ENCODE measurements at places on chromosomes 11 and 22.

GRCh38 chr11:111698852-111699559 is 67.2 kb downstream of the PPP2R1B start:
- peak; percentile 91 for DNase-seq

GRCh38 chr22:30863081-30863833 is 105.3 kb downstream of the MORC2 start:
- DNase-seq = peak; percentile 16

DNA sequence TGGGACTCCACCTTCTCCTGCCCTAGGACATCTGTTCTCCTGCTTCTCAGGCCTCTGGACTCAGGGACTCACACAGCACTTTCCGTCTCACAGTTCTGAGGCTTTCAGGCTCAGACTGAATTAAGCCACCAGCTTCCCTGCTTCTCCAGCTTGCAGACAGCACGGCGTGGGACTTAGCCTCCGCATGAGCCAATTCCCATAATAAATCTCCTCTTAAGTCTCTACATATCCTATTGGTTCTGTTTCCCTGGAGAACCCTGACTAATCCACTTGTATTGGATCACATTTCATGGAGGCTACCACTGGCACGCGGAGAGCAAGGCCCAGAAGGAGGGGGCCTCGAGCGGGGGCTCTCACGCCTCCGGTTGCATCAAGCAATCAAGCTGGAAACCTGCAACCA is 1313.6 kb downstream of the TBC1D22A start:
- no peak for DNase-seq

DNA sequence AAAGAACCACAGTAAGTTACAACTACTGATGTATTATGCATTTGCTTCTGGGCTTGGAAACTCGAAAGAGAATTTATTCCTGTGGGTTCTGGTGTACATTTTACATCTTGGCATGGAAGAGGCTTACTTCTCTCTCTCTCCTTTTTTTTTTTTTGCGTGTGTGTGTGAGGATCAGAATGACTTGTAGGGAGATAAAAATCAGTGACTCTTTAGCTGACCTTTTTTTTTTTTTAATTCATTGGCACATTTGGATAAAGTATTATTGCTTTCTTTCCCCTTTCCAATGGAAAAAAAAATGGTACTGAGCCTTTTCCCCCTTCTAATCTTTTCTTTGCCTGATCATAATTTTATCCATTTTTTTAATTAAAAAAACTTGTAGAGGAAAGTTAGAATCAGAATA is 43.5 kb downstream of the EXT2 start:
- no peak for DNase-seq

- peak; percentile 31 for DNase-seq
Observed at GRCh38 chr22:33896575-33897447, 23.5 kb downstream of the LARGE1 start.

GRCh38 chr11:16741473-16741872 is 3.0 kb downstream of the C11orf58 start:
- no peak for DNase-seq

DNA sequence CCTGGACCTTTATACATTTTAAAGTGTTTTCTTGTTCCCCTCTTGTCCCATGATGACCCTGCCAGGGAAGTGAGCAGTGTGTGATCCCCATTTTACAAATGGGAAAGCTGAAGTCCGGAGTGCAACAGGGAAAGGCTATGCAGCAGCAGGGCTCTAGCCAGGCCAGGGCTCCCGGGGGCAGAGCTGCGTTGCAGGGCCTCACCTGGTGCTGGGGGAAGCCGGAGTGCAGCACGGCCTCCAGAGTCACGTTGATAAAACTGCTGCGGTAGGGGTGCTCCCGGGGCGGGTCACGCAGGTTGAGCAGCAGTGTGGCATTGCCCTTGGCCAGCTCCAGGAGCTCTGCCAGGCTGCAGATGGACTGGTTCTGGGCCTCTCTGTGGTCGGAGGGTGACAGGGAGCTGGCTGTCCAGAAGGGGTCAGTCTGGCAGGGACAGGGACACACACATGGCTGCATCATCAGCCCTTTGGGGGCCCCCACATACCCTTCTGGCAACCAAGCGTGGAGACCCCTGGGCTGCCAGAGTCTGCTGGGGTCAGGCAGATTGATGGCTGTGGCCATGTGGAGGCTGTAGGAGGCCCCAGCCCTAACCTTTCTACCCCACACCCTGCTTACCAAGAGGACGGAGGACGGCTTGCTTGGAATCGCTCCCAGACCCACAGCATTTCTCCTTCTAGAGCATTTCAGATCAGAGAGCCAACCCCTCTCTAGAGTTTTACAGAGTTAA is 9.3 kb upstream of the KLHL35 start:
- DNase-seq = no peak

GRCh38 chr11:127199306-127199801 is 198.8 kb upstream of the KIRREL3 start:
- no peak for DNase-seq

GRCh38 chr11:35376613-35377012 is 42.7 kb downstream of the SLC1A2 start:
- peak; percentile 89 for DNase-seq

DNA sequence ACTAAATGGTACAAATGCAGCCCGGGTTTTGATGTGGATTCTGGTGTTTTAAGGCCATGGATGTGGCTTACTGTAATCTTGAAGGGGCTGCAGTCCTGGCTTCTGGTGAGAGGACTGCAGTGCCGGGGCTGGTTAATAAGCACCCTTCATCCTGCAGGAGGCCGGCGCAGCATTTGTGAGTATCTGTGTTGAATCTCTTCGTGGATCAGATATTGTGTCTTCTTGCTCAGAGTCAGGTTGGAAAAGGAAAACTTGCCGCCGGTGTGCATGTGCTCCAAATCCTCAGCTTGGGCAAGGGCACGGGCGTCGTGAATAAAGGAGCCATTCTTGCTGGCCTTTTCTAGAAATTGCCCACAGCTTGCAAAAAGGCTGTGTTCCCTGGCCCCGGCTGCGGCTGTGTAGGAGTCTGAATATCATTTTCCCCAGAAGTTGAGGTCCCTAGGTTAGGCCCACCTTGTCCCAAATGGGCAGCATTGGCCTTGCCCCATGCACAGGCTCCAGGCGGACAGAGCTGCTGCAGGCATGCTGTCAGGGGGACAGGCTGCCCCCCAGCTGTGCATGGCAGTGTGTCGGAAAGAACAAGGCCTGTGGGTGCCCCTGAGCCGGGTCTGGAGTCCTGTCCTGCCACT is 28.9 kb upstream of the PARVB start:
- no peak for DNase-seq

DNA sequence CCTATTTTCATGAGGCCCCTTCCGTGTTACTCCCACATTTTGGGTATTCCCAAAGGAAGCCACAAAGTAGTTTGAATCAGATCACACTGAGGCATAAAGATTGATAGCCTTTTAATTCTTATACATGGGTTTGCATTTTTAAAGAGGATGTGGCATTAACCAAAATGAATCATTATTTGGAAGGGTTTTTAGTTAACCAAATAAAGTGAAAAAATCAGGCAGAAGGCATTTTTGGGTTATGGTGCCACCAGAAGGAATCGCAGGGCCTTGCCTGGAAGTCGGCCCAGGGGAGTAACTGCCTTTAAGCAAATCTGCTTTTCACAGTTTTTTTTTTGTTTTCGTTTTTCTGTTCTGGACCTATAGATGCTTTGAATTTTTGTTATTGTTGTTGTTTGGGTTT is 55.4 kb downstream of the HSD17B12 start:
- DNase-seq = peak; percentile 77

- DNase-seq = no peak
Observed at GRCh38 chr11:79447038-79447786, 6.4 kb upstream of the TENM4 start.

DNA sequence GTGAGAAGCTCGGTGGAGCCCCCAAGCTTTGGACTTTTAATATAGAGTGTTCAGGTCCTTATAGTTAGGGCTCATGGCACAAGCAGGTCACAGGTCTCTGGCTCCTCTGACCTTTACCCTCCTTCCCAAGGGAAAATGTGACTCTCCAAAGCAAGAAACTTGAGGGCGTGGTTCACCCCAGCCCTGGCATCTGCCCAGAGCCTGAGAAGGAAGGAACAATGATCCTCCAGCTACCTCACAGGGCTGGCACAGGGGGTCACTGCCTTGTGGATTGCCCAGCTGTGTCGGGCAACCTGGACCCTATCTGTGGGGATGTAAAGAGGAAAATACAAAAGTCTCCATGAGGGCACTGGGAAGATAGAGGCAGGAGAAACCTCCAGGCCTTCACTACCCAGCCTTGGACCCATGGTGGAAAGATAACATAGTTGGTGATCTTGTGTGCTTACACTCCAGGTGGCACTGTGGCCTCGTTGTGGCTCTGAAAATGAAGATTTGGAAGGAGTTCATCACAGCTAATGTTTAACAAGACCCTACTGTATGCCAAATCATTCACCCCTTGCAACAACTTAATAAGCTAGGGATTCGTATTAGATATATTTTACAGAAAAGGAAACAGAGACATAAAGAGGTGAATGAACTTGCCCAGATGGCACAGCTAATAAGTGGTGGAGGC is 3.8 kb upstream of the ZNF195 start:
- DNase-seq = no peak

GRCh38 chr11:66857234-66857926 is 516 bp downstream of the LRFN4 start:
- no peak for DNase-seq

GRCh38 chr11:123477205-123477907 is 47.3 kb downstream of the GRAMD1B start:
- DNase-seq = no peak

DNA sequence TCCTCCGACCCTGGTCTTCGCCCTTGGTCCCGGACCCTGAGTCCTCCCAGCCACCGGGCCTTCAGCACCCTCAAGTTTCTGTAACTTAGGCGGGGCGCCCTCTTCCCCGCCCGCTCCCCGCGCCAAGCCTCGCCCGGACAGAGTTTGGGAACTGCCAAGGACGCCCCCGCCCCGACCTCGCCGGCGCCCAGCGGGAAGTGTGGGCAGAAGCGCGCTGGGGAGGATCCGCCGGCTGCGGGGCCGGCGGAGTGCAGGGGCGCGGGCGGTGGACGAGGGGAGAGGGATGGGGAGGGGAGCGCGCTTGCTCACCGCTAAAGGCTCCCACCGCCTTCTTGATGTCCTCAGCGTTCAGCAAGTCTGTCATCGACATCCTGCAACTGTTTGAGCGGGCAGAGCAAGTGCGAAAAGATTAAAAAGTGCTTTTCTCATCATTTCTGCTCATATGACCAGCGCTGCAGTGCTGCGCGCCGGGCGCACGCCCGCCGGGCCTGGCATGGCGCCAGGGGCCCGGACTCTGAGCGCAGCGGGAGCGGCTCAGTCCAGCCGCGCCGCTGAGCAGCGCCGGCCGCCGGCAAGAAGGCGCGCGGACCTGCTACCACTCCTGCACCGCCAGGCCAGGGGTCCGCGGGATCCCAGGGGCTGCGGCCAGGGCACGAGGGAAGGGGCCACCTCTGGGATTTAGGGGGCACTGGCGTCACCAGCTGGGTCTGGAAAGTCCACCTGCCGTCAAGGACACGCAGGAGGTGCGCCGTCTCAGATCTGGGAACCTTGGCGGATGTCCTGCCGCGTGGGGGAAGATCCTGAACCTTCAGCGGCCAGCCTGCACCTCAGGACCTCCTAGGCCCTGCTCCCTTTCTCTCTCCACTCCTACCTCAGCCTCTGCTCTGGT is at the start of gene PVALB:
TSS of gene PVALB (minus strand) at position 400 of the 889 bp plus-strand sequence. CDS start at position 370, 30 bp downstream.
- peak; percentile 19 for DNase-seq

DNA sequence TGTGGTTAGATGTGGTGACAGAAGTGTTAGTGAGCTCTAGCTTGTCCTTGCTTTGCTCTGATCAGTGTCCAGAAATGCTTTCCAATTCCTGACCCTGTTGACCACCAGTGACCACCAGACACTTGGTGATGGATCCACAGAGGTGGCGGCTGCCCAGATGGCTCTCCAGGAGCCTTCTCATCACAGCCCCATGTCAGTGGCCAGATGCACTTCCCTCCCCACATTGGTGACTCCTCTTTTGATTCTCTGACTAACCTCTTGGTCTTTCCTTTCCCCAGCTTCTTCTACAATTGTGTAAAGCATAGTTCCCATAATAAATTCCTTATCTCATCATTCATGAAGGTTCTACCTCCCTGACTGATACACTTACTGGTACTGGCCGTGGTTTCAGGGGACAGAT is 40.1 kb upstream of the CXCR5 start:
- no peak for DNase-seq

GRCh38 chr11:17699147-17700114 is 19.9 kb upstream of the MYOD1 start:
- peak; percentile 42 for DNase-seq

- DNase-seq = no peak
Observed at GRCh38 chr11:133173810-133174412, 358.4 kb downstream of the OPCML start.

DNA sequence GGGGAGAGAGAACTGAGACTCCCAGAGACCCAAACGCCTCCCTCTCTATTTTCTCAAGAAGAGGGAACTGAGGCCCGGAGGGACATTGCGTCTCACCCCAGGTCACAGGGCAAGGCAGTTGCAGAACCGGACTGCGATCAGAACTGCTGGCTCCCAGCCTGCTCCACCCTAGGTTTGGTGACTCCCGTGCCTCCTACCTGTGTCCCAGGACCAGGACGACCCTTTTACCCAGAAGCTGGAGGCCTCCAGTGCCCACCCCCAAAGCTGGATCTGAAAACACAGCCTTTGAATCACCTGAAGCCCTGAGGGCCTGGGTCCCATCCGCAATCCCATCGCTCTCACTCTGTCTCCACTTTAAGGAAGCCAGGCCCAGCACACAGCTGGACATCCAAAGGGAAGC is 1.4 kb downstream of the GSTT4 start:
- DNase-seq = no peak

DNA sequence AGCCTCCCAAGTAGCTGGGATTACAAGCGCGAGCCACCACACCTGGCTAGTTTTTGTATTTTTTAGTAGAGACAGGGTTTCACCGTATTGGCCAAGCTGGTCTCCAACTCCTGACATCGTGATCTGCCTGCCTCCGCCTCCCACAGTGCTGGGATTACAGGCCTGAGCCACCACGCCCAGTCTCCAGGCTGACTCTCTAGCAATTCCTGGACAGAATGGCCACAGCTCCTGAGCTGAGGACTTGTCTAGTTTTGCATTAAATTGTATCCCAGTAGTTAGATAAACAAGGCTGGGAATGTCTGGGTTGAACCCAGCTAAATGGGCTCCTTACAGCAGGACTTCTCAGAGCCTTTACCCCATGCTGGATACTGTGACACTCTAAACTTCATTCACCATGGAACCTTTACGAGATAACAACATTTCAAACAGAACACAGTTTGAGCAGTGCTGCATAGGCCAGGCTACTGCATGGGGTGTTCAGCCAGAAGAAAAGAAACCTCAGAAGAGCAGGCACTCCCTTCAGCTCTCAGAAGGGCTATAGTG is 13.9 kb upstream of the MOGAT2 start:
- no peak for DNase-seq

GRCh38 chr11:68673991-68674390 is 10.4 kb upstream of the GAL start:
- no peak for DNase-seq
